ENCODE measurements at places on chromosomes 5 and 9.

GRCh38 chr9:109097146-109097545 lies 22.6 kb downstream of the TMEM245 start:
- DNase-seq: no peak

DNA sequence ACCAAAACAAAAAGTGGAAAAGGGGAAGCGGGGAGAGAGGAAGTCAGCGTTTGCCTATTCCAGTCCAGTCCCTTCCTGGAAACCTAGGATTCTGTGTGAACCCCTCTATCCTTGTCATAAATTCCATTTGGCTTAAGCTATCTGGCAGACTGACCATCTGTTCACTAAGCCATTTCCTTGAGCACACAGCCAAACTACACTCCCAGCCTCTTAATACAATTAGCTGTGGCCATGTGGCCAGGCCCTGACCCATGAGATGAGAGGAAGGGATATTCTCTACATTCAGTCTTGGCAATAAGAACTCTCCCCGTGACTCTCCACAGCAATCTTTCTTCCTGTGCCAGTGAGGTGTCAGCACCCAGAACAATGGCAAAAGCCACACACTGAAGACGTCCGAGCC lies 424.8 kb downstream of the TLE1 start:
- DNase-seq: no peak

- peak; percentile 73 for DNase-seq
Measured at GRCh38 chr5:163408311-163408923, 29.0 kb upstream of the CCNG1 start.

GRCh38 chr5:28046596-28046995 lies 1008.2 kb upstream of the CDH9 start:
- DNase-seq: no peak

DNA sequence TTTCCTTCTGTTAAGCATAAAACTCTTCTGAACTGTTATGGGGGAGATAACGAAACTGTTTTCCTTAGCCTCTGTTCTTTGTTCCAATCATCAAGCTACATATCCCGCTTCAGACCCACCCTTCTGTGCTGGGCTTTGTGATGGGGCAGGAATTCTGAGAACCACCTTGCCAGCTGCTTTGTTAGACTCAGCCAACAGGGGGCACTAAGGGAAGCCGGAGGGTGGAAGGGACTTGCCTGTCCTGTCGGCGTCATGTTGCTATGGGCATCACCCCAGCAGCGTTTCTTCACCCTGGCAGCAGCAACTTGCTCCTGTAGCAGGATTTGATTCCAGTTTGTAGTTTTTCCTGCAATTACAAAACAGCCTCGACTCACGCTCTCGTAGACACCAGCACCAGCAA lies 169.1 kb downstream of the CAAP1 start:
- DNase-seq: peak; percentile 23

DNA sequence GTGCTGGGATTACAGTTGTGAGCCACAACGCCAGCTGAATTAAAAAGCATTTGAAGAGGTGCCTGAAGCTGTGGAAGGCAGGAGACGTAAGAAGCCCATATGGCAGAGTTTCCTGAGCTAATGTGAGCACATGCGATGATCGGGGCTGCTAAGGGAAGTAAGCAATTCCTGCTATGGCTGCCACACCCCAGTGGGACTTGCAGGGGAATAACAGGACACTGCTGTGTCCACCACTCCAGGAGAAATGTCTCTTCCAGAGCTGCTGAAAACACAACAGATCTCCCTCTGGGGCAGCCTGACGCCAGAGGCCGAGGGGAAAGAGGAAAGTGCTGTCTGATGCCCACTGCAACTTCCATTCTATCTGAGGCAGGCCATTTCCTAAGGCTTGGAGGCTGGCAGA lies 46.2 kb upstream of the ANKRD55 start:
- DNase-seq: no peak

GRCh38 chr9:23322392-23322791 lies 503.6 kb downstream of the ELAVL2 start:
- DNase-seq: no peak

DNA sequence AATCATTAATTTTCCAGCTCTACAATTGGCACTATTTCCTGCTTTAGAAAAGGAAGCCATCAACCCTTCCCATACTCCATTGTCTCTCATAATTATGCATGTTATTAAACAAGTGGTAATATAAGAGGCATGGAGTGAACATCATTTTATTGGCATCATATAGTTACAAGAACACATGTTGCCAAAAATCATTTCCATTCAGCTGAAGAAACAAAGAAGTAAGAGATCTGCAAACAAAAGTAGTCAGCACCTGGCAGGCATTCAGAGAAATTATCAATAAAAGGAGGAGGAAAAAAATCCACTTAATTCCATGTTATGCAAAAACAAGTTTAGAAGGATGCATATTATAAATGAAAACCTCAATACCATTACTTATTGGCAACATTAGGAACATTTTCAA lies 1208.2 kb upstream of the C9orf72 start:
- DNase-seq: no peak

DNA sequence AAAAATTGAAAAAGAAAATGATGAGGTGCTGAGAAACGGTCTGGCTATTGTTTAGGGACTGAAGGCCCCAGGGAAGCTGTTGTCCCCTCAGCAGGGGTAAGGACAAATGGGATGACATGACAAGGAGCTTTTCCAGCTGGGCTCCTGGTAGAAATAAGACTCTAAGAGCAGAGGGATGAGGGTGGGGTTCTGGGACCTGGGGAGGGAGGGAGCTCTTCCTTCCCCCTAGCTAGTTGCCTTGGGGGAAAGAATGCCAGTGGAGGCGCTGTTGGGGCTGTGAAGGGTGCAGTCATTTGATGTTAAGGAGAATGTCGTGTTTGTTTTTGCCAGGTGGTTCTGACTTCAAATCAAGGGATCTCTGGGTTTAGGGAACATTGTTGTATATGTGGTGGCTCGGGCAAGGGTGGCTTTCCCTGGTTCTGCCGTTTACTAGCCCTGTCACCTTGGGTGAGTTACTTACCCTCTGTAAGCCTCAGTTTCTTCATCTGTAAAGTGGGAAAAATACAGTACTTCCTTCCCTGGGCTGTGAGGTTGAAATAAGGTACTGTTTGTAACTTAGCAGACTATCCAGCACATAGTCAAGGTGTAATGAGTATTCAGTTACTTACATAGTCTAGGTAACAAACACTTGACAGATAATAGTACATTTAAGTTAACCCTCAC lies 47.8 kb downstream of the WWC1 start:
- no peak for DNase-seq

- no peak for DNase-seq
Measured at GRCh38 chr9:127161081-127161624, 38.7 kb upstream of the ANGPTL2 start.

GRCh38 chr5:158466191-158466590 lies 607.2 kb upstream of the CLINT1 start:
- no peak for DNase-seq

GRCh38 chr5:14415698-14416074 lies 165.9 kb upstream of the OTULINL start:
- no peak for DNase-seq

- no peak for DNase-seq
Measured at GRCh38 chr9:96751815-96752214, 26.1 kb downstream of the ZNF510 start.

DNA sequence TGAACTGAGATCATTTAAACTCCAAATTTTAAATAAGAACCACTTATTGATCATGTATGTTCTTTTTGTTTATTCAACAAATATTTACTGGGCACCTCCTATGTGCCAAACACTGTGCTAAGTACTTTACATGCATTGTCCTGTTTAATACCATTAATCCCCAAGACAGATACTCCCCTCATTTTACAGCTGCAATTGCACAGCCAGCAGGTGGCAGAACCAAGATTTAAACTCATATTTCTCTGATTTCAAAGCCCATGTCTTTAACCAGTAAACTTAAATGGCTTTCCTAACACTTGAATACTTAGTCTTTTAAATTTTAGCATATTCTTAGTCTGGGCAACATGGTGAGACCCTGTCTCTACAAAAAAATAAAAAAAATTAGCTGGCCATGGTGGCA lies 43.4 kb upstream of the KIAA1958 start:
- DNase-seq: peak; percentile 41

DNA sequence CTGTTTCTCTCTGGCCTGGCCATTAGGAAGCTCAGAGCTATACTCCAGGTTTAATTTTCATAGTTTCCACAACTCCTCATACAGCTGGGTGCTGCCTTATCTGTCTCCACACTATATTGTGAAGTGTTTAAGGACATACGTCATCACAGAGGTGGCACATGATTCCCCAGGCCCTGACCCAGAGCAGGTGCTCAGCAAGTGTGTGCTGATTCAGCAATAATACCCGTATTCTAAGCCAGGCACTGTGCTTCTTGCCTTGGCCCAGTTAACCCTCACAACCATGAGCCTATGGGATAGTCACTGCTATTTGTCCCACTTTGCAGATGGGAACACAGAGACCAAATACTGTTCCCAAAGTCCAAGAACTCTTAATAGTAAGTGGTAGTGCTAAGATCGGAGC lies 93.5 kb upstream of the SMIM23 start:
- no peak for DNase-seq

GRCh38 chr9:115146581-115147021 lies 28.6 kb upstream of the TNC start:
- DNase-seq: no peak

DNA sequence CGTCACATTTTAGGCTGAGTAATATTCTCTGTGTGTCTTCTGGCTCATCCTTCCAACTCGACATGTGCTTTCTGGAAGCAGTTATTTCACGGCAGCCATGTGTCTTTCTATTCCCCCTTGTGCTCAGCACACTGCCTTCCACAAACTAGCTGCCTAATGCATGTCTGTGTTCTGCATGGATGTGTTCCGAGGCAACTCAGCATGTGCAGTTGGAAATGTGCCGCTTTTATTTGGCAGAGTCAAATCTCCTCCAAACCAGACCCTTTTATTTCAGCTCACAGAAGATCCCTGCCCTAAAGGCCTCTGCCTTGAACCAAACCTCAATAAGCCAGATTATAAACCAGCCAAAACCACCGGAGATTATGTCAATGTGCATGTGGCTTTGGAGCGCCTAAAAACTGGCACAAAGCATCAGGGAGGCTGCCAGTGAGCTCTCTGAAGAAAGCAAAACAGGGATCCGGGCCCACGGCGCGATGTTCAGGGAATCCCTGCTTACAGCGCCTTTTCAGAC lies 360.2 kb downstream of the DEPDC1B start:
- no peak for DNase-seq

GRCh38 chr9:2570615-2571479 lies 50.7 kb upstream of the VLDLR start:
- peak; percentile 78 for DNase-seq

GRCh38 chr5:34609951-34610441 lies 46.1 kb upstream of the RAI14 start:
- no peak for DNase-seq

- no peak for DNase-seq
Measured at GRCh38 chr5:7793895-7794294, 57.0 kb downstream of the CFAP90 start.

GRCh38 chr9:94699715-94700373 lies 26.7 kb upstream of the AOPEP start:
- no peak for DNase-seq

DNA sequence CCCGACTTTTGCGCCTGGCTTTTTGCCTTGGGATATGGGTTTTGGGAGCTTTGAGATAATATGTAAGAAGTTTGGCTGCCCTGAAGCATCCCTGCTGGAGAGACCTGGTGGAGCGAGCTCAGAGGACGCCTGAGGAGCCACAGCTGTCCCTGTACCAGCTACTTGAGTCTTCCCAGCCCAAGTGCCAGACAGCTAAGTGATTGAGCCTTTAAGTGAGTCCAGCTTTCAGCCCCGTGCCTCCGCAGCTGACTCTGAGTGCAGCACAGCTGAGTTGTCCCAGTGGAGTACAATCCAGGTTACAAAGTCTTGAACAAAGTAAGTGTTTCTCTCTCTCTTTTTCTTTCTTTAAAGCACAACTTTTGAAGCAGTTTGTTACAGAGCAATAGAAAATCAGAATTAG lies 203.8 kb upstream of the DAP start:
- DNase-seq: no peak
